Placental epithelial cell (primary cell): ENCODE measurements at places on chromosomes 4 and X. TPM values are rescaled to one million over a fixed set of nuclear protein-coding genes. Genes with fewer than 3 reads are reported as not detected.

Gene CACNA1F
- not detected in 2 replicates for total RNA-seq

Gene FRG2
- total RNA-seq = not detected in 2 replicates

Gene WDR19
- 10.5 and 13.3 TPM in 2 replicates for total RNA-seq

Gene NLGN3
- 0.33 and 0.79 TPM in 2 replicates for total RNA-seq

Gene SYTL5
- total RNA-seq = 0.39 and 0.43 TPM in 2 replicates

Gene HMGB2
- 8.8 and 23.6 TPM in 2 replicates for total RNA-seq

Gene AADAT
- 13.0 and 18.8 TPM in 2 replicates for total RNA-seq

Gene MYOZ2
- total RNA-seq = not detected in 2 replicates
